ENCODE measurements at places on chromosomes 16 and 17. TPM values are rescaled to one million over a fixed set of nuclear protein-coding genes. Genes with fewer than 3 reads are reported as not detected.
A peak's percentile ranks its signal among the peaks of the same experiment; 100 is the strongest.

- no peak for DNase-seq
Observed at GRCh38 chr17:76416899-76417298, 32.5 kb downstream of the SPHK1 start.

DNA sequence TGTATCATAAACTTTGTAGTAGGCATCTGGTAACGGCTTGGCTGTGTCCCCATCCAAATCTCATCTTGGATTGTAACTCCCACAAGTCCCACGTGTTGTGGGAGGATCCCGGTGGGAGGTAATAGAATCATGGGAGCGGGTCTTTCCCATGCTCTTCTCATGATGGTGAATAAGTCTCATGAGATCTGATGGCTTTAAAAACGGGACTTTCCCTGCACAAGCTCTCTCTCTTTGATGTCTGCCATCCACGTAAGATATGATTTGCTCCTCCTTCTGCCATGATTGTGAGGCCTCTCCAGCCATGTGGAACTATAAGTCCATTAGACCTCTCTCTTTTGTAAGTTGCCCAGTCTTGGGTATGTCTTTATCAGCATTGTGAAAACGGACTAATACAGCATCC, 248.7 kb downstream of the SNX29 start:
- DNase-seq, result no peak

GRCh38 chr16:54211203-54211602, 75.4 kb downstream of the IRX3 start:
- DNase-seq, result no peak

GRCh38 chr16:67302970-67303369, 23.6 kb downstream of the KCTD19 start:
- no peak for DNase-seq

Gene ANKRD11
- total RNA-seq, result 67.0 TPM

Gene MYH1
- total RNA-seq, result not detected

DNA sequence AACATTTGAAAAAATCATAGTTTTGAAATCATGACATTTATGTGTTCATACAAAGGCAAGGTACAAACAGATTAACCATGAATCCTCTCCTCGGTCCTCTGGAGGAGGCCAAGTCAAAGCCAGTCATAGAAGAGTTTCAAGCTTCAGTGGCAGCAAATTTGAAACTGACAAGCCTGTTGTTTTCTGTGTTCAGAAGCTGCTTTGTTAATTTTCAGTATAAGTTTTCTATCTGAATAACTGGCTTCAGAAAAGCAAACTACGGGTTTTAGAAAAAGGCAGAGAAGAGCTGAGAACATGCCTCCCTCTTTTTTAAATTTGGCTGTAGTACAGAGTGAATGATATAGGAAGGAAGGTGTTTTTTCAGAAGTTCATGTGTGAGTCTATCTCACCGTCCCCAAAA, 79.6 kb upstream of the CLEC18B start:
- no peak for DNase-seq

GRCh38 chr17:64155751-64156544, 26.0 kb upstream of the ERN1 start:
- DNase-seq, result no peak

GRCh38 chr17:38848939-38849605, 4.4 kb downstream of the RPL23 start:
- DNase-seq, result no peak

Gene ANKS3
- 10.9 TPM for total RNA-seq

GRCh38 chr17:45382226-45382625, 50.4 kb downstream of the ARHGAP27 start:
- peak; percentile 70 for DNase-seq

Gene ENKD1
- 19.1 TPM for total RNA-seq

DNA sequence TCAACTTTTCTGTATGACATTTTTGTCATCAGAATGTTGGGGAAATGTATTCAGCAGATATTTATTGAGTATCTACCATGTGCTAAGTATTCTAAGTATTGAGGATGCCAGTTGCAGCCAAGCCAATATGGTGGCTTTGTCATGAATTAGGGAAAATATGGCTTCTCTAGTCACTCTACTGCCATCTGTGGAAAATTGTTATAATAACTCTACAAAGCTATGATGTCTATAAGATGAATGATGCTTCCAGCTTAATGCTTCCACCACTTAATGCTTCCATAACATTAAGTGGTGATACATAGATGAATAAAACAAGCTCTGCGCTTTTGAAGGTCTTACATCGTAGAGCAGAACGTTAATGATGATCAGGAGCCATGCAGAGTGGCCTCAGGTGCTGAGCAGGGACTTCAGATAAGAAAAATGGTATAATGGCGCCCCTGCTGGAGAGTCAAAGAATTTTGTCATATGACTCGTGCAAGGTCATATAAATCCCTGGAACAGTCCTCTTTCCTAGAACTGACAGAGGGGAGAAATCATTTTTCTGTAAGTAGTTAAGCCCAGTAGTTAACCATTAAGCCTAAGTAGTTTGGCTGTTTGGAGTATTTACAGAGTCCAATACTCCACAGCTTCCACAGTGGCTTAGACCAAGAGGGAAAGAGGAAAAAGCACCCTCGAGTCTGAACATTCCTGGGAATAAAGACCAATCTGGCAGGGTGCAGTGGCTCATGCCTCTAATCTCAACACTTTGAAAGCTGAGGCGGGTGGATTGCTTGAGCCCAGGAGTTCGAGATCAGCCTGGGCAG, 2.7 kb upstream of the TMIGD1 start:
- DNase-seq, result peak; percentile 63

Gene SNAI3
- total RNA-seq, result not detected
